ENCODE measurements at places on chromosomes 5 and 9.

DNA sequence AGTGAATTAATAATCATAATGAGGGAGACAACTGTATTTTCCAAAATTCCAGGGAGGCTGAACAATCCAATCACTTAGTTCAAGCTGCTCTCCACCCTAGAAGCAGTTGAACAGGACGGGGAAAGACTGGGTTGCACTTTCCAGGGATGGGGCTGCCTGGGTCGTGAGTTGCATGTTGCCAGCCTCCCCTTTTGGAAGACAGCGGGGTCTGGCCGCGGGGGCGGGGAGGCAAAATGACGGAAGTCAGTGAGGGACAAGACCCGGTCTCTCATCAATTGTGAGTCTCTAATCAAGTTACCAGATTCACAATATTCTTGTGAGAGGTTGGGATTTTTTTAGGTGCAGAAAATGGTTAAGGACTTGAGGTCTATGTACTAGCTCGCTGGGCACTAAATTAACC lies 484.1 kb downstream of the ZSWIM6 start:
- no peak for DNase-seq

DNA sequence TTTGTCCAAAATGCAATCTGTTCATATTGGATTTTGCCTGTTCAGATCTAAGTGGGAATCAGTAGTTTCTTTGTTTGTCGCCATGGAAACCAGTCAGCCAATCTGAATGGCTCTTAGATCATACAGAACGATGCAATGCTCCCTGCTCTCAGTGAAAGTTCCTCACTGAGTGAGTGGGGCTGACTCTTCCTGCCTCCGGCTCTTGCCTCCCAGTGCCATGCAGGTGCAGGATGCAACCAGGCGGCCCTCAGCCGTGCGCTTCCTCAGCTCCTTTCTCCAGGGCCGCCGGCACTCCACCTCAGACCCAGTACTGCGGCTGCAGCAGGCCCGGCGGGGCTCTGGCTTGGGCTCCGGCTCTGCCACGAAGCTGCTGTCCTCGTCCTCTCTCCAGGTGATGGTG lies at the start of gene PTPDC1:
PTPDC1 (plus strand) TSS at position 151 of the 400 bp plus-strand sequence; CDS start at position 218, 67 bp downstream.
- no peak for DNase-seq

DNA sequence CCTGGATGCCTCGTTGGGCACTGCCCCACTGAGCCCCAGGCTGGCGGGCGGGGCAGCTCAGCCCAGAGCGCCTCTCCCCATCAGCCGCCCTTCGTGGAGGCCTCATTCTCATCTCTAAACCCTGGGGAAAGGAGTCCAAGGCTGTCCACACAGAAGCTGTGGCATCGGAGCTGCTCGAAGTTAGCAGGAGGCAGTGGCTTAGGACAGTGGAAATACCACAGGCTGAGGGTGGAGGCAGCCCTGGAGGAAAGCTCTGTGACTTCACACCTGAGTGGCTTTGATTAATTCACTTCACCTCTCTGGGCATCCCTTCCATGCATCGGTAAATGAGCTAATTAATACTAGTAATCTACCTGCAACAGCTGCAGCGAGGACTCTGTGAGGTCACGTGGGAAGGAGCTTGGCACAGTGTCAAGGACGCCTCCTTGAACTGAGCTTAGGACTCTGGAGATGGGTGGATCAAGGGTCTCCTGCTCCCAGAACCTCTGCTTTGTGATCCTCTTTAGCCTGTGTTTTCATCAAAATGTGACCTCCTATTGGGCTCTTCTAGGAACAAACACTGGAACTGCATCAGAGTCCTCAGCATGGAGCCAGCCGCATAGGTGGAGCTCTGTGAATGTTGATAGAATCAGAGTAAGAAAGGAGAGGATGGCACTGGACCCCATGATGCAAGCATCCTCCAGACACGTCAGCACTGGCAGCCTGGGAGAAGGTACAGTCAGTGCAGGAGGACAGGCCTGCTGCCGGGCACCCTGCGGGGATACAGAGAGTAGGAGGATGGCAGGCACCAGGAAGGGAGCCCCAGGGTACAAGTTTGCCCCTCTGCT lies 842 bp upstream of the ANGPTL2 start:
- no peak for DNase-seq

DNA sequence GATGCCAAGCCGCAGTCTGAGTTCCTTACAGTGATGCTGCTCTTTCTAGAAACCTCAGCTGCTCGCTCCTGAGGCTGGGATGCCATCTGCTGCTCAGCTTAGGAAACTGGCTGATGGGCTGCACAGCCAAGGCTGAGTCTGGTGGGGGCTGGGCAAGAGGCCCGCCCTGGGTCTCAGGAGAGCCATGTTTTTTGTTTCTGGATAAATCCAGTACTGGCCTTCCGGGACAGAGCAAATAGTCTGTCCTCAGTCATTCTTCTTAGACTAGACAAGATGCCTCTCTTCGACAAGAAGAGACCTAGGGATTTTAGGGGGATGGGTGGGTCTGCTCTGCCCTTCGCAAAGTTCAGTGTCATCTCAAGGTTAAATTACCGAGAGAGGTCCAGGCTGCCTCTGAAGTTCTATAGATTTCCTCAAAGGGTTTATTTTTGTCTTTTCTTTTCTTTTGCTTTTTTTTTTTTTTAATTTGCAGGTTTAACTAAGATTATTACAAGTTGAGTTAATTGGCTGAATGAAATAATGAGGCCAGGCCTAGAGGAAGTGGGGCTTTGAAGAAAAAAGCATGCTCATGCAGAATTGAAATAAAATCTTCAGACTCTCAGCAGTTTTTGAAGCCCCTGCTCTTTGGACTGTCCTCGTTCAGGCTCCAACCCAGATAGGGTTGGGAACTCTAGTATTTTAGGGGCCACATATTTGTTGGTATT lies 30.6 kb upstream of the MATR3 start:
- peak; percentile 55 for DNase-seq

DNA sequence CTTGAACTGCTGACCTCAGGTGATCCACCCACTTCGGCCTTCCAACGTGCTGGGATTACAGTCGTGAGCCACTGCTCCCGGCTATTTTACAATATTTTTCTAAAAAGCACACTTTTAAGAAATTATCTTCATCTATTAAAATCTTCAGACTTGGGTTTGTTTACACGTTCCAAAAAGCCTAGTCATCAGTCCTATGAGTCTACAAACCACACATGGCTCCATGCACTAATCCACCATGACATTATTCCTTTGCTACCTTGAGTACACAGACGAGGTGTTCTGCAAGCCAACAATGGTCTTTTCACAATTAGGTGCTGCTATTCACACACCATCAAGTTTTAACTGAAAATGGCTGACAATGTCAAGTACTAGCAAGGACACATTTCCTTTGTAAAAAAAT lies 41.0 kb downstream of the TRPM6 start:
- no peak for DNase-seq

- no peak for DNase-seq
Measured at GRCh38 chr5:23675456-23675855, 168.0 kb downstream of the PRDM9 start.

GRCh38 chr9:137870432-137870831 lies 7.2 kb upstream of the CACNA1B start:
- DNase-seq = no peak

DNA sequence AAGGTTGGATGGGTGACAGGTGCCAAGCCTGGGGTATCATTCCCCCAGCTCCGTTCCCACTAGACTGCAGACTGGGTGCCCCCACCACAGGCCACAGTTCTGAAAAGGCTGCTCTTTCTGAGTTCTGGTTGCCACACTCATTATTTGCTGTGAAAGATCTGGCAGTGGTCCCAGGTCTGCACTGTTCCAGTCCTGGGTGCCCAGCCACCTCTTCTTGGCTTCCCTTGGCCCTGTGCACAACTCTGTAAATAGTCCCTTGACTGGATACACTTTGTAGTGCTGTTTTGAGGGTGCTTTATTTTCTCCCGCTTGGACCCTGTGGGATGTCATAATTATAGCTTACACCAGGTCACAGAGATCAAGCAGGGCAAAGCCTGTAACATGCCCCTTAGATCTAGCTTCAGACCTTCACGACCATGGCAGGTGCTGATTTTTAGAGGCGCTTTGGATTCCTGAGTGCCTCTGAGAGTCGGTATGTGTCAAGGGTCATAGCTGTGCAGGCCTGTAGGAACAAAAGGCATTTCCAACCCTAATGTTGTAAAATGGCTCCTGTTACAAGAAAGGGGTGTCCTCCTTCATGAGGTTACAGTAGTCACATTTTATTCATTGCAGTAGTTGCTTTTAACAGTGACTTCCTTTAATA lies 344.9 kb downstream of the ICE1 start:
- no peak for DNase-seq

DNA sequence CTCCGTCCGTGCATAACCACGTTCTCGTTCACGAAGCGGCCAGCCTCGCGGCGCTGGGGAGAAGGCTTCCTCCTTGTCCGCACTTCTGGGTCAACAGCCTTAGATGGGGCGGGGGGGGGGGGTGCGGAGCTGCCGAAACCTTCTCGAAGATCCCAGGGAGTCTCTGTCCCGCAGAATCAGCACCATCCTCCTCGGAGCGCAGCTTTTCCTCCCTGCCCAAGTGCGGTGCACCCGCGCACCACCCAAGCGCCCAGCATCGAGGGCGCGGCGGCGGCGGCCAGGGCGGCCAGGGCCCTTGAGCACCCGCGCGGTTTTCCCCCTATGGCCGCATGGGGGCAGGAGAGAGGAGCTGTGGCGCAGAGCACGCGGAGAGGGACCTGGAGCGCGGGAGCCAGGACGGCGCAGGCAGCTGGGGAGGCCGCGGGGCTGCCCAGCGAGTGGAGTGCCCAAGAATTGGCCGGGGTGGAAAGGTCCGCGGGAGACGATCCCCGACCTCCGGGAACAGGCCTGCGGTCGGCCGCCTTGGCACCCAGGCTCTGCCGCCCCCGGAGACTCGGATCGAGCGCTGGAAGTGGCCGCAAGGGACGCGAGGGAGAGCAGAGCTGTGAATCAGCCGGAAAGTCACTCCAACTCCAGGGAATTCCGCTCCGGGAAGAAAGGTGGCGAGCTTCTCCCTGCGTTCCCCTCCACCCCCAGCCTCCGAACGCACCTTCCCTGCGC lies 43.1 kb downstream of the TMEM174 start:
- peak; percentile 47 for DNase-seq

DNA sequence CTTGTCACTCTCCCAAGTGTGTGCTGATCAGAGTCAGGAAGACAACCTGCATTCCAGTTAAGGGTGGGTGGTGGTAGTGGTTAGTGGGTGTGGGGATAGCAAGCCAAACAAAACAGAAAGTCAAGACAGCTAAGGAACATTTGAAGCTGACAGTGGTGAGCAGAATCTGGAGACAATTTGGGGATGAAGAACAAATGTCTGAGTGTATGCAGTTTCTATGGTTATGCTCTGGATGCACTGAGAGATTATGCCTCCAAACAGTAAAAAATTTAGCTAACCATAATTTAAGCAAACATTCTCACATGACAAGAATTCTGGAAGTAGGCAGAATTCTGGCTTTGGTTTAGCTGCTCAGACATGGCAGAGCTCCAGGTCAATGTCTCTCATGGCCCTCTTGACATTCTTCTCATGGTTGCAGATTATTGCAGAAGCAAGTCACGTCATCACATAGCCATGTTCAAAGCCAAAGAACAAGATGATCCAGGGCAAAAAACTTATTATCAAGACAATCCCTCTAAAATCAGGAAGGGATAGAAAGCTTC lies 148.7 kb downstream of the LURAP1L start:
- no peak for DNase-seq

DNA sequence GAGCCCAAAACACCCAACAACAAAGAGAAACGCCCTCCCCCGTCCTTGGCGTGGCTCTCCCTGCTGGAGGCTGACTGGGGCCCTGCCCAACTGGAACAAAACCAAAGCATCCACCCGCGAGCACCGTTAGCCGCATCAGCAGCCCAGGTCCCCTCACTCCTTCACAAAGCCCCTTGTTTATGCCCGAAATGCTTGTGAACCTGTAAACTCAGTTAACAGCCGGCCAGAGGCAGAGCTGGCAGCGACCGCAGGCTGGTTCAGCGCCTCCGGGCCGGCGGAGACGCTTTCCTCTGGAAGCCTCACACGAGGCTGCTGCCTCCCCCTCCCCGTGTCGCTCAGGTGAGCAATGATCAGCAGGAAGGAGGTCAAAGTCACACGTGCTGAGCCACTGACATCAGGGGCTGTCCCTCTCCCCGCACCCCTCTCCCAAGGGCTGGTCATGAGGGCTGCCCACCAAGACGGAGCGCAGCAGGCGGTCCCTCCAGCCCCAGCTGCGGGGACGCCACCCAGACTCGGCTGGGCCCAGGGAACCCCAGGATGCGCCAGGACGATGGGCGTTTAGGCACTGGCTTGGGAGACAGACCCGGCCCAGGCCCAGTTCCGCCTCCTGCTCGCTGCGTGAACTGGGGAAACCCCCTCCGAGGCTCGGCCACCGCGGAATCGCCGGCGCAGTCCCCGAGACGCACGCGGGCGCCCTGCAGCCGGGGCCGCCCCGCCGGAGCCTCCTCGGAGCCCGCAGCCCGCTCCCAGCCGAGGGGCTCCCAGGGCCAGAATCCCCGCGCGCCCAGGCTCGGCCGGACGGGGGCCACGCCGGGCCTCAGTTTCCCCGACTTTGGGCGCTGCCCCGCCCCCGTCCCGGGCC lies 563 bp downstream of the SNAPC4 start:
- DNase-seq = peak; percentile 23

- DNase-seq = no peak
Measured at GRCh38 chr9:89194421-89195130, 16.0 kb upstream of the SHC3 start.

GRCh38 chr5:86838083-86838482 lies 220.3 kb downstream of the COX7C start:
- DNase-seq = no peak

DNA sequence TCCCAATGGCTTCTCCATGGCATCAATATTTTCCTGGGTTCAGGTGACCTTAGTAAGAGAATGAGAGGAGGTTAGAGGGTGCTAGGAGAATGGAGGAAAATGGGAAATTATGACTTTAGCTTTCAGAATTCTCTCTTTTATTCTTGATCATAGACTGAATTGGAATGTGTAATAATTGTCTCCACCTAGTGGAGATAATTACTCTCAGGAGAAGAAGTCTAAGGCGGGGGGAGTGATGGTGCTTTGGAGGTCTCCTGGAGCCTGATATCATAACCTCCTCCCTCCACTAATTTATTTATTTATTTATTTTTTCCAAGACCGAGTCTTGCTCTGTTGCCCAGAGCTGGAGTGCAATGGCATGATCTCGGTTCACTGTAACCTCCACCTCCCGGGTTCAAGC lies 221.3 kb downstream of the GRIA1 start:
- no peak for DNase-seq

GRCh38 chr9:111001526-111001925 lies 36.7 kb downstream of the LPAR1 start:
- DNase-seq = no peak

Data from stimulated activated CD4-positive, alpha-beta T cell treated with anti-CD3 and anti-CD28 coated beads, Interleukin-1b, Interleukin-23, amount 100 ng/mL, for 4 hours (primary cell).